CD4-positive, alpha-beta T cell treated with Interleukin-4 for 4 hours (primary cell): ENCODE measurements at places on chromosomes 13 and 19.

DNA sequence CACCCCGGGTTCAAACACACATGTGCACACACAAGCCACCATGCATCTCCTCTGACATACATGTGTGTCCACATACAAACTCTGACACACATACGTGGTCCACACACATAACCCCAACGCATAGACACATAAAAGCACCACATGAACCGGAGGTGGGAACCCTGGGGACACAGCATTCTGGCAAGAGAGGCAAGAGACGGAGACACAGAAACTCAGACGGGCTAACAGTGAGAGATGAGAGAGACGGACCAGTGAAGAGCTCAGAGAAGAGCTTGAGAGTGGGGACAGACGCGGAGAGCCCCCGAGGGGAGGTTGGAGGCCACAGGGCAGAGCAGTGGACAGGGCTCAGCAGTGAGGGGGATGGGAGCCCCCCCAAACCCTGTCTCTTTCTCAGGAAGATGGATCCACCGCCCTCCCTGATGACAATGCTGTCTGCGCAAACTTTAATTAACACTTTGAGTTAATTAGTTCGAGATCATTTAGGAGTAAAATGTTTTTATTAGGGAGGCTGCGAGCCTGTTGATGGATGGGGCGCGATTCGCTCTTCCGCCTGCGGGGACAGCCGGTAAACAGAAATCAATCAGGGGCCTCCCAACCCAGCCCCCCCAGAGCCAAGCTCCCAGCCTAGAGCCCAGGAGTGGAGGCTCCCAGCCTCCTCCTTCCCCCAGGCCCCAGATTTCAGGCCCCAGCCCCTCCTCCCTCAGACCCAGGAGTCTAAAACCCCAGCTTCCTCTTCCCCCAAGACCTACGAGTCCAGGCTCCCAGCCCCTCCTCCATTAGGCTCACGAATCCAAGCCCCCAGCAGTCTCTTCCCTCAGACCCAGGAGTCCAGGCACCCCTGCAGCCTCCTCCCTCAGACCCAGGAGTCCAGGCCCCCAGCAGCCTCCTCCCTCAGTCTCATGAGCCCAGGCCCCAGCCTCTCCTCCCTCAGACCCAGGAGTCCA lies 9.5 kb upstream of the ERFL start:
- DNase-seq, result no peak

- DNase-seq, result no peak
Observed at GRCh38 chr13:104650431-104650830, 1584.2 kb upstream of the SLC10A2 start.

DNA sequence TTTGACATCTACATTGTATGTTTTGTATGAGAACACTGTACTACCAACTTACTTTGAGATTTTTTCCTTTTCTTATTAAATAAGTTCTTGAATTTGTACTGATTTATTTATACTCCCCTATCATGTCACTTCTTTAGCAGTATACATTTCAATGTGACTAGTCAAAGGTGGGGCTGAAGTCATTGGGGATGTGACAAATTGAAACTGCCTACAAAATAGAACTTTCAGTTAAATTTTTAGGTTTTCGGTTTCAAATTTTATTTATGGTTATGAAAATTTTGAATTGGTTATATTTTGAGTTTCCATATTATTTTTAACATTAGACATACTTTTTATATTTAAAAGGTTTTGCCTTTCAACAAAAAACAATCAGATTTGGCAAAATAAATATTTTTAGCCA lies 221.6 kb downstream of the NBEA start:
- no peak for DNase-seq

GRCh38 chr13:30486230-30487074 lies 20.7 kb upstream of the HMGB1 start:
- no peak for DNase-seq

GRCh38 chr13:108305655-108306054 lies 36.1 kb downstream of the TNFSF13B start:
- DNase-seq, result no peak
